T-cell (primary cell): ENCODE measurements at places on chromosomes 1 and 21.

DNA sequence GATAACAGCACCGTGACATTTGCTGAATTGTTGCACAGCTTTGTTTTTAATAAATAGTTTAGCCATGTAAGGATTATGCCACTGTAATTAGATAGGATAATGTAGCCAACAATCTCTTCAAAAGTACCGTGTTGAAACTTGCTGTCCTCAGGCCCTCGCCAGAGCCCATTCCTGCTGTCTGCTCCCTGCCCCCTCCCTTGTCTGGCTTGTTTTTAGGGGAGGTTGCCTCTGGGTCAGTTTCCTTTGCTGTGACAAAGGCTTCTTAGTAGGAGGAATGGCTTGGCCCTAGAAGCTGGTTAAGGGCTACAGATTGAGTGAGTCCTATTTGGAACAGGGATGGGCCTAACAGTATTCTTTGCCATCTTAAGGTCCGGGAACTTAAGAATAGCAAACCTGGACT is 107.9 kb downstream of the LMO4 start:
- H3K27me3 ChIP-seq, result no peaks in the 10 kb centered on the region
- H3K4me3 ChIP-seq, result no peak overlapping the region
- H3K36me3 ChIP-seq, result no peaks in the 10 kb centered on the region
- H3K4me1 ChIP-seq, result no peaks in the 10 kb centered on the region

GRCh38 chr1:226629210-226629895 is 80.8 kb downstream of the STUM start:
- no peak for DNase-seq
- H3K27ac ChIP-seq, result no peak overlapping the region
- peaks cover 5% of the 10 kb centered on the region for H3K36me3 ChIP-seq
- H3K4me1 ChIP-seq, result peaks cover 33% of the 10 kb centered on the region
- no peaks in the 10 kb centered on the region for H3K27me3 ChIP-seq

GRCh38 chr1:53122961-53123413 is 19.5 kb downstream of the SLC1A7 start:
- H3K36me3 ChIP-seq, result no peaks in the 10 kb centered on the region
- no peaks in the 10 kb centered on the region for H3K4me1 ChIP-seq
- H3K4me3 ChIP-seq, result no peak overlapping the region

GRCh38 chr21:29025328-29025713 is 853 bp downstream of the USP16 start:
- no peaks in the 10 kb centered on the region for H3K36me3 ChIP-seq
- H3K4me3 ChIP-seq, result peak overlapping the region; percentile 89
- H3K4me1 ChIP-seq, result peaks cover 37% of the 10 kb centered on the region
- no peak for DNase-seq
- H3K27me3 ChIP-seq, result no peaks in the 10 kb centered on the region

DNA sequence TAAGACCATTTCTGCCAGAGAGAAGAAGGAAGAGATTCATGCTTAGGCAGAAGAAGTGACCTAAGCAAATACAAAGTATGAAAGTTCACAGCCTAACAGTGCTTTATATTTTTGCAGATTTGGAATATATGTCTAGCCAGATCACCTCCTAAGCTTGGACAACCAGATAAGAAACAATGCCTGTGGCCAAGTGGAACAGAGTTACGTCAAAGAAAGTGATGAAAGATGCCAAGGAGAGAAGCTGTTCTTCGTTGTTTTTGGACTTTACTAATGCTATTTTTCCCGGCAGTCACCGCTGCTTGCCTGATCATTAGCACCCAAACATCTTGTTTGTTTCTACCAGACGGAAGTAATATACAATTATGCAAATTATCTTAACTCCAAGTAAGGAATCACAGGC is 489.2 kb upstream of the C1orf87 start:
- DNase-seq, result no peak
- H3K36me3 ChIP-seq, result no peaks in the 10 kb centered on the region
- no peak overlapping the region for H3K27ac ChIP-seq
- H3K27me3 ChIP-seq, result no peaks in the 10 kb centered on the region
- no peak overlapping the region for H3K4me3 ChIP-seq

- H3K4me3 ChIP-seq, result no peak overlapping the region
- no peak for DNase-seq
- no peaks in the 10 kb centered on the region for H3K4me1 ChIP-seq
- H3K36me3 ChIP-seq, result no peaks in the 10 kb centered on the region
Measured at GRCh38 chr1:88544195-88544594, 139.9 kb upstream of the PKN2 start.

DNA sequence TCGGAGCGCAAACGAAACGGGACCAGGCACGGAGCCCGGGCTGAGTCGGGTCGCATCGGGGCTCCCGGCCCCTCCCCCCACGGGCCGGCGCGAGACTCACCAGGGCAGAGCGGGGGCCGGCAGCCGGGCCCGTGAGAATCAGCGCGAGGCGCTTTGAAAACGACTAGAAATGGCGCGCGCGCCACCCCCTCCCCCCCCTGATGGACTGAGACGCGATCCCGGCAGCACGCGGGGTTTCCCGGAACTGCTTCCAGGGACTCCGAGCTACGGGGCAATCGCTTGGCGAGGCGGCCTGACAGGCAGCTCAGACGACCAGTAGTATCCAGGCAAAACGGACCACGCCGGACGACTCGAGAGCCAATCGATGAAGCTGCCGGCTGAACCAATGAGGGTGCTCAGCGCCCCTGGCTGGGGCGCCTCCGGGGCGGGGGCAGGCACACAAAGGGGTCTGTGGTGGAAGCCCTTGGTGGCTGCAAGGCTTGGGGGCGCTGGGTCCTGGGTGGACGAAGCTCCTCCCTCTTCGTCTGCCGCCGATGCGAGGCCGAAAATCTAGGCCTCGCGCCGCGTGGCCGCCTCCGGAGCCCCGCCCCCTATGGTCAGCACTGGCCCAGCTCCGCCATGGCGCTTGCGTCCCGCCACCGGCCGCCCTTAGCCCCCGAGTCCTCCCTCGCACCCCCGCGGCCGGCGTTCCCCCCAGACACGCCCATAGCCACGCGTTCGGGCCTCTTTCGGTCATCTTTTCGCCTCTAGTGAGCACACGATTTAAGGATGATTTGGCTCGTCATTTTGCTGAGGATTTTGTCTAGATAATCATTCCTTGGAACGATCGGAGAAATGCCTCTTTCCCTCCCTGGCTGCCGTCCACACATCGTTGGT is at the start of gene HNRNPR:
TSS of gene HNRNPR (minus strand) at position 174 of the 876 bp plus-strand sequence. CDS start 3,276 bp downstream, outside the sequence.
- no peaks in the 10 kb centered on the region for H3K27me3 ChIP-seq
- peak within 1 kb of the TSS; percentile 65 for H3K27ac ChIP-seq
- DNase-seq, result peak; percentile 100
- H3K4me1 ChIP-seq, result peaks cover 11% of the 10 kb centered on the region

DNA sequence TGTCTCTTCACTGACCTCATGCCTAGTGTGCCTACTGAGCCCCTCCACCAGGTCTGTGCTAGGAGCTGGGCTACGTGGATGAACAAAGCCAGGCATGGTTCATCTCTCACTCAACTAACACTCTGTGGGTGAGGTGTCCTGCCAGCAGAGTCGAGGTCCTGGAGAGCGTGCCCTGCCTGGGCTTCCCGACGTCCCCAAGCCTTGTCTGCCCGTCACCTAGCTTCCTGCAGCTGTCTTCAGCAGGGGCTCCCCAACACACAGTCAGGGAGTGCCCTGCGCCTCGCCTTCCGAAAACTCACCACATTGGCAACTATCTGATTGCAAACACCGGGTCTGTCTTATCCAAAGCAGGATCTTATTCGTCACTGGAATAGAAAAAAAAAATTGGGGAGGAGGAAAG is 167.5 kb upstream of the ZC3H12A start:
- no peak for DNase-seq
- no peaks in the 10 kb centered on the region for H3K4me1 ChIP-seq

GRCh38 chr1:178311164-178311563 is 185.6 kb downstream of the CLEC20A start:
- no peak overlapping the region for H3K27ac ChIP-seq
- H3K4me1 ChIP-seq, result no peaks in the 10 kb centered on the region
- no peak for DNase-seq
- no peaks in the 10 kb centered on the region for H3K36me3 ChIP-seq
- no peaks in the 10 kb centered on the region for H3K27me3 ChIP-seq
